ENCODE measurements at places on chromosomes 3 and 15.

DNA sequence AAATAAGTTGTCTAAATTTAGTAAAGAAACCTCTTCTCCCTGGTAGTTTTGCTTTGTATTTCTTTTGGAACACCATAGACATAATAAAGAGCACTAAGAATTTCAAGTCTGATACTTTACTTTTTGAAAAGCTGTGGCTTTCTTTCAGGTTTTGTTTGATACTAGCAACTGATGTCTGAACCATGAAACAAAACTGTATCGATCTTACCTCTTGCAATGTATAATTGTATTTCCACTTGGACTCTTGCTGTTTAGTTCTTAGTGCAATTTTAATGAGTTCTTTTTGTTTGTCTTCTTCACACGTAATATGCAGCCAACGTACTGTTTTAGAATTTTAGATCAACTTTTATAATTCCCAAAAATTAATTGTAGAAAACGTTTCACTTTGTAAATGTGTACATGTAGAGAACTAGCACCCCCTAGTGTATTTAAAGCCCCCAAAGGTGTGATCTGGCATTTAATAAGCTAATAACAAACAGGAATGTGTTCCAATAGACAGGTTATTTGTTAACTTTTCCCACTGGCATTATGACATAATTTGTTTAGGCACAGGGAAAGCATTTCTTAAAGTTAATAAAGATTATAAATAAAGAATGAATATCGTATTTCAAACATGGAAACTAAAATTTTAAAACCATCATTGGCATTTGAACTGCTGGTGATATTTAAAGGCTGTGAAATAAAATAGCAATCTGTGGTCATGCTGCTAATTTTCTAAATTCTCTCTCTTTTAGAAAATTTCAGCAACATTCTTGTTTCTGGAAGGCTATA is 289.1 kb upstream of the DNAJC19 start:
- no peak for DNase-seq

DNA sequence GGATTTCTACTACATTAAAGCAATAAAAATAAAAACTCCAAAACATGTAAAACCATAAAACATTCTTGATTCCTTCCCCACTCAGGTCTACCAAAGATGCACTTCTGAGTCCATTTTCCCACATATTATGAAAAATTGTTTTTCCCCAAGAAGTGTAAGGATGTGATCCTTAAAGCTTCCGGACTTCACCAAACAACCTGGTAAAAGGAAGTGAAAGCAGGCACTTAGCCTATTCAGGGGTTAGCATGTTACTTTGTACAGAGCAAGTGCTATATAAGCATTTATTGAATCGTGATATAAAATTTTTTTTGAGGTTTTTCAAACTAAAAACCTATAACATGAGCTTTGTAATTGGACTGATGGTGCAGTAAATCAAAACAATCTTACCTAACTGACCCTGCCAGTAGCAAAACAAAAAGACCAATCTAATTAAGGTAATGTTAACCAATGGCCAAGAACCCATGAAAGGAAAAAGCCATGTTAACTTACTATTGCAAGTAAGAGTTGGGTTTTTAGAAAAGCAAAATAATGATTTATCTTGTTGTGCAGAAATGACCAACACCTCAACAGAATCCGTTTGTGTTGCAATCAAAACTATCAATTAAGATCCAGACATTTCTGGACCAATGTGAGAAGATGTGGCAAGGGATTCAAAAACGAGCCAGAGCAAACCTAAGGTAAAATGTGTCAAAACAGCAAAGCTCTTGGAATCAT is 1.8 kb downstream of the SETD2 start:
- DNase-seq = no peak

DNA sequence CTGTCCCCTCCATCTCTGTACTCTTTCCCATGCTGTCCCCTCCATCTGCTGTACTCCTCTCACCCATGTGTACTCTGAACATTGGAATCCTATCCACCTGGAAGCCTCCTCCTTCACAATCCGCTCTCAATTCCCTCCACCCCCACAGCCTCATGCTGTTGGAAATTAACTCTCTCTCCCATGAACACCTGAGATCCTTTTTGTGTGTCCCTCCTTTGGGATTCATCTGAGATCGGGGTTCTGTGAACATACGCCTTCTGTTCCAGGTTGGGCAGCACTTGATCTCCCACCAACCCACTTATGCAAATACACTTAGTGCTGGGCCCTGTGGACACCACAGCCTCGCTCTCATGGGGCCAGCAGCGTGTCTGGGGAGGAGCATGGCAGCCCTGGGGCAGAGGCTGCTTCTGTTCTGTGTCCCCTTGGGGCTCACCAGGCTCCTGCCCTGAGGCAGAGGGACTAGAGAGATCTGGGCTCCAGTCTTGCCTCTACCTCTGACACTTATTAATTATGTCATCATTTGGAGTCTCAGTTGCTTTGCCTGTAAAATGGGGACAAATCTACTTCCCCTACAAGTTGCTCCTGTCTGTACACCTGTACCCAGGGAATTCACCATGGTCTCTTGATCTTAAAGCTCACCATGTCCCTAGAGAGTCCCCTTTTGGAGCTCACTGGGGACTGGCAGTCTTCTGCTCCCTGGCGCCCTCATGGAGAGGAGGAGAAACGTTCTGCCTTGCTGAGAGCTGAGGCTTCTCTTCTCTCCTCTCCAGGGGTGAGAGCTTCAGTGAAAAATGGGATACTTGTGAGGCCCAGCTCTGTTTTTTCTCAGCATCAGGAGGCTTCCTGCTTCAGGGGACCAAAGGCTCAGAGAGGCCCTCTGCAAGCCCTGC is 42.7 kb downstream of the ITGA11 start:
- no peak for DNase-seq

- peak; percentile 83 for DNase-seq
These were observed 679 bp downstream of the IQGAP1 start for GRCh38 chr15:90388462-90389380.

GRCh38 chr3:192060160-192060781 is 599.3 kb downstream of the PYDC2 start:
- DNase-seq = no peak

DNA sequence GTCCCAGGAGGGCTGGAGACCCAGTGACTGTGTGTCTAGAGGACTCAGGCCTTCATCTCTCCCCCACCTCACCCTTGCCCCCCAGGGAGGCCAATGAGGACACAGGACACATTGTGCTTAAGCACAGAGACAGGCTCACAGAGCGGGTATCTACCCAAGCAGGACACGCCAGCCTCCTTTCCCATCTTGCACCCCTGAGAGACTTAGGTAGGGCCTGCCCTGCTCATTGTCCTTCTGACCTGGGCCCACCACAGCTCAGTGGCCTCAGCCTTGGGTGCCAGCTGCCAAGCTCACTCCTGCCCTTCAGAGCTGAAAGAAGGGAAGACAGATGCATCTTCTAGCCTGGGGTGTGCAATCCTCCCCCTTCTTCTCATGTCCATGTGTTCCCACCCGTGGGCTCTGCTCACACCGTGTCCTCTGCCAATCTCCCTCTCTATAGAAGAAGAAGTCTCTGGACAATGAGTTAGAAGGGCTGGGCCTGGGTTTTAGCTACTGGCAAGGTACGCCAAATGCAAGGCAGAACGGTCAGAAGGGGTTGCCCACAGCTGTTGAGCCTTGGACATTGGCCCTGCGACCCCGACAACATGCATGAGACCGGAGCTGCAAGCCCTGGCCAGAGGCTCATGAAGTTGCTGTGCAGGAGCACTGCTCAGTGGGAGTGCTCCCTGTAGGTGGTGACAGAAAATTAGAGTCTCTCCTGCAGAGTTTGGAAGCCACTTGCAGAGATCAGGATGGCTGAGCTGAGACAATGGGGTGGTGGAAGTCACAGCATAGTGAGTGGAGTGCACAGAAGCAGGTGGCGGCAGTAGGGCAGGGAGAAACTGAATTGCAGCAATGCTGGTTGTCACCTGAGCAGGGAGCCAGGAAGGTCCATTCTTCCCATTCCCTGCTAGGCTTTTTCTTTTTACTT is 32.8 kb downstream of the ACSBG1 start:
- DNase-seq = no peak

- DNase-seq = peak; percentile 36
These were observed 87.8 kb downstream of the KLHL25 start for GRCh38 chr15:85706779-85707518.

DNA sequence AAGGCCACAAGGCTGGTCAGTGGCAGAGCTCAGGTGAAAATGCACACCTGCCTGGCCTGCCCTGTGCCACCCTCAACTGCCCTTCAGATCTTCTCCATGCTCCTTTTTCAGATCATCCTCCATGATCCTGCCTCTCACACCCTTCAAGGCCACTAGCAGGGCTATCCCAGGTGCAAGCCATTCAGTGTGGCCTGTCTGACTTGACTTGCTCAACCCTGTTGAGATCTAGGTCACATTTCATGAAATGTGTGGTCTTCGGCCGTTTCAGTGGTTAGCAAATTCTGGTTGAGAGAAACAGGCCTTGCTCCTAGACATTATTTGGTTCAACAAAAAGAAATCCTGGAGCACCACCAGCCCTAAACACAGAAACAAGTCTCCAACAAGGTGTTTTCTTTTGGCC is 26.6 kb upstream of the LMCD1 start:
- DNase-seq = no peak

DNA sequence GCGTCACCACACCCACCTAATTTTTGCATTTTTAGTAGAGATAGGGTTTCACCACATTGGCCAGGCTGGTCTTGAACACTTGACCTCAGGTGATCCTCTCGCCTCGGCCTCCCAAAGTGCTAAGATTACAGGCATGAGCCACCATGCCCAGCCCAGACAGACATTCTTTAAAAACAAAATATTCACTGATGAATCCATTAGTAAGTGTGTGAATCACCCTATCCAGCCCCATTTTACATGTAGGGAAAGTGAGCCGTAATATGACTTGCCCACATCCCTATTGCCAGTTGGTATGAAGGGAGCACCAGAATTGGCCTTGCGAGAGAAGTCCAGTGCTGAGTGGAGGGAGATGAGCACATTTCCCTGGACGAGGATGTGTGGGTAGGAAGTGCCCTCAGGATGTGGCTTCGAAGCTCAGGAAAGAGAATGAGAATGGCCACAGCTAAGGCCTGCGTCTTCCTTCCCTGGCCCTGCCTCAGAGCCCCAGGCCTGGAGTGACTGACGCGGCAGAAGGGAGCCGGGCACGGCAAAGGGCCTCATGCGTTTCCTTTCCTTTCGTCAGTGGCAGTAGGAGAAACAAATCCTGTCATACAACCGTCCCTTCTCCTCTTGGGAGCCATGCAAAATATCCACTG is 28.3 kb upstream of the ETV5 start:
- DNase-seq = no peak

GRCh38 chr3:183591881-183592521 is 36.5 kb upstream of the KLHL6 start:
- DNase-seq = no peak

DNA sequence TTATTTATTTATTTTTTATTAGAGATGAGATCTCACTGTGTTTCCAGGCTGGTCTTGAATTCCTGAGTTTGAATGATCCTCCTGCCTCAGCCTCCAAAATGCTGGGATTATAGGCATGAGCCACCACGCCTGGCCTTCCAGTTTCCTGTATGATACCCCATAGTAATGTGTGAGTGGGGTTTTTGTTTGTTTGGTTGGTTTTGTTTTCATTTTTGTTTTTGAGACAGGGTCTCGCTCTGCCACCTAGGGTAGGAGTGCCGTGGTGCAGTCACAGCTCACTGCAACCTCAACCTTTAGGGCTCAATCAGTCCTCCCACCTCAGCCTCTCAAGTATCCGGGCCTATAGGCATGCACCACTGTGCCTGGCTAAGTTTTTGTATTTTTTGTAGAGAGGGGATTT is 30.9 kb downstream of the GOLM2 start:
- DNase-seq = no peak

GRCh38 chr15:34109797-34110663 is 8.1 kb downstream of the PGBD4 start:
- DNase-seq = no peak

DNA sequence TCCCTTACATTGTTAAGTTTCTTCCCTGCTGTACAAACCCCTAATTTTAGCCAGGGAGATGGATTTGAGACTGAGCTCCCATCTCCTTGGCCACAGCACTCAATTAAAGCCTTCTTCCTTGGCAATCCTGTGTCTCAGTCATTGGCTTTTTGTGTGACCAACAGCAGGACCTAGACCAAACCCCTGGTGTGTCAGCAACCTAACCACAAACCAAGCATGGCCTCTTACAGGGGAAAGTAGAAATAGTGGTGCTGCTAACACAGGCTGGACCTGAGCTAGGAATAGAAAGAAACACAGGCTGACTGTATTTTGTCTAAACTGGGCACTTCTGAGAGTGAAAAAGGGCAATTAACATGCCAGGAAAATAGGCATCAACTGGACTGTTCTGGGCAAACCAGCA is 37.9 kb downstream of the PPCDC start:
- peak; percentile 38 for DNase-seq

DNA sequence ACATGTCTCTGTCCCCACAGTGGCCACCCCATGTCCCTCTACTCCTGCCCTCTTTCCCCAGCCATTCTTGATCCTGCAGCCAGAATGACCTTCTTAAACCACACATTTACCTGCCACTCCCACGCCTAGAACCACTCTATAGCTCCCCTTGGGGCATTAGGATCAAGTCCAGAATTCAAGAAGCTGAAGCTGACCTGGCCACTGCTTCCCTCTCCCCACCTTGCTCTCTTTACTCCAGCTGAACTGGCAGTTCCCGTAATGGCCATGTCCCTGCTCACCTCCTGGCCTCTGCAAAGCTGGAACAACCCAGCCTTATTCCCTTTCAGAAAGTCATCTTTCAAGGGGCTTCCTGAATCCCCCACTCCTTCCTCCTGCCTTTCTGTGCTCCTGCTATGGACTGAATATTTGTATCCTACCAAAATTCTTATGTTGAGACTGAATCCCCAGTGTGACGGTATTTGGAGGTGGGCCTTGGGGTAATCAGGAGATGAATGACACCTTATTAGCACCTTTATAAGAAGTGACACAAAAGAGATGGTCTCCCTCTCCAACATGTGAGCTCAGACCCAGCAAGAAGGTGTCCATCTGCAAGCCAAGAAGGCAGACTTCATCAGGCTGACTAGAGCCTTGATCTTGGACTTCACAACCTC is 3.8 kb downstream of the CSRNP1 start:
- DNase-seq = no peak

- no peak for DNase-seq
These were observed 136.6 kb downstream of the DUT start for GRCh38 chr15:48467801-48468200.

DNA sequence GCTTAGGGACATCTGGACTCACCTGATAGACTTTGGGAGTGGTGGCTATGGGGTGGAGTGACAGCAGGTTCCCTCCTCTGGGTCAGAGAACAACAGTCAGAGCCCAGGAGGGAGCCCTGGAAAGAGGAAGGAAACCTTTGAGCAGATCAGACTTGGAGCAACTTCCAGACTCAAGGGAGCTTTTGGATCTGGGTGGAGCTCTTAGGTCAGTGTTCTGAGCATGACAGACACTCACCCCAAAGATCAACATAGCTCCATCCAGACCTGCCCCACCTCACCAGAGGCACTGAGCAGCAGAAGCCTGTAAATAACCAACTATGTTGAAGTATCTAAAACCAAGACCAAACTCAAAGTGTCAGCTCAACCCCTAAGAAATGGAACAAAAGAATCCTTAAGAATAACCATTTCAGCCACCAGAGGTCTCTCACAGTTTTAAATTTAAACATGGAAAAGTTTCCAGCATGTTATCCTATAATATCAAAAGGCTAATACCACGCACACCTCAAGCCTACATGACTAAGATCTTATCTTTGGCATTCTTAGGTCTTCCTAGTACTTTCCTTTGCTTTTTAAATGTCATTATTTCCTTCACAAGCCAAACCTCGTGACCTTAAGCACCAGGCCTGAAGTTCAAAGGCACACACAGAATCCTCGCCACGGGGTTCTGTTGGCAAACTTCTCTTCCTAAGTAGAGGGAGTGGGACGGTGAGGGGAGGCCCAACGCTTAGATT is 56.4 kb downstream of the UMPS start:
- no peak for DNase-seq

- DNase-seq = no peak
These were observed 132.9 kb upstream of the SLC6A11 start for GRCh38 chr3:10683106-10683505.

- DNase-seq = peak; percentile 56
These were observed 519.7 kb downstream of the FOXP1 start for GRCh38 chr3:71063773-71064290.

Measured in right hindlimb (tissue), 1 donor.